Activated CD8-positive, alpha-beta memory T cell treated with anti-CD3 and anti-CD28 coated beads, Interleukin-2, amount 10 ng/mL, durations not matched to agents 7 days and 5 days (primary cell): ENCODE measurements at places on chromosomes 5 and 9. TPM values are rescaled to one million over a fixed set of nuclear protein-coding genes. Genes with fewer than 3 reads are reported as not detected.
A peak's percentile ranks its signal among the peaks of the same experiment; 100 is the strongest.

The F12 gene
- total RNA-seq, result 2.2 TPM

DNA sequence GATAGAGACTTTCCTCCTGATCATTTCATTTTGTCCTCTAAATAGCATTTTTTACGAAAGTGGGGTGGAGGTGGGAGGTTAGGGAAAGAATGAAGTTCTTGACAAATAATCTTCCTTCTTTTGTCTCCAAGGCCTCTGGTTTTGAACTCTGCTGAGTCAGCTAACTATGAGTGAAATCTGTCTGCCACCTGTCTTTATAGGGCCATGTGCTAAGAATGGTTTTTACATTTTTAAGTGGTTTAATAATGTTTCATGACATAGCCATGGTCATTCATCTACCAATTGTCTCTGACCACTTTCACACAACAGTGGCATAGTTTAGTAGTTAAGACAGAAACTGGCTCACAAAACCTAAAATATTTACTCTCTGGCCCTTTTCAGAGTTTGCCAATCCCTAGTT lies 7.6 kb downstream of the MAN2A1 start:
- H3K4me1 ChIP-seq, result peaks cover 51% of the 10 kb centered on the region
- H3K36me3 ChIP-seq, result peaks cover 34% of the 10 kb centered on the region
- H3K27me3 ChIP-seq, result no peaks in the 10 kb centered on the region
- no peak for DNase-seq
- H3K27ac ChIP-seq, result no peak overlapping the region

DNA sequence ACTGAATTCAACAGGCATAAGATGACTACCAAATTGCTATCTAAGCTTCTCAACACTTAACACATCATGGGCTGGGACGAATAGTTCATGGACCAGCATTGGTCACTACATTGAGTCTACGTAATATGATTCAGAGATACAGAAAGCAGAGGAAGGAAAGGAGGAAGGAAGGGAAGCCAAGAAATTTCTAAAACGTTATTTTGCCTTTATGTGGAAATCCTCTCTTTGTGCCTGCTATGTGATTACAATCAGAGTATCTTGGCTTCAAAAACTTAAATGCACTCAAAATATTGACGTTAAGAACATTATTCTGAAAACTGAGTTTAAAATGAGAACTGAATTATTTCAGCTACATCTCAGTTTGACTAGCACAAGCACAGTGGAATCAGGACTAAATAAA lies 88.1 kb upstream of the RETREG1 start:
- no peak overlapping the region for H3K27ac ChIP-seq
- H3K4me1 ChIP-seq, result no peaks in the 10 kb centered on the region
- no peaks in the 10 kb centered on the region for H3K36me3 ChIP-seq
- no peaks in the 10 kb centered on the region for H3K27me3 ChIP-seq

DNA sequence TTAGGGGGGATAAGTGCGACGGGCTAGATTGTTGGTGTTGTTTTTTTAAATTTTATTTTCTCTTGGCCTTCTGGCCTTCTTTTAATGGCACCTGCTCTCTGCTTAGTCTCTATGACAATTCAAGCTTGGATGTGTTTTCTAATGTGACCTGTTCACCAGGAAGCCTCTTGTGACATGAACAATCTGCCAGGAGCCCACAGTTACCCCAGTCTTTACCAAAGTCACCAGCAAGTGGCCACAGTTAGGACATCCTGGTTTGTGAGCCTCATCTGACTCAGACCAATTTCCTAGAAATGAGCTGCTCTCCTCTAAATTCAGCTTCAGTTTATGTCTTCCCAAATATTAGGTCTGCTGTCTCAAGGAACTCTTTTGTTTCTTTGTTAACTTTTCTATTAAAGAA lies 135.8 kb downstream of the TLE4 start:
- H3K27me3 ChIP-seq, result no peaks in the 10 kb centered on the region
- no peak overlapping the region for H3K4me3 ChIP-seq
- peak overlapping the region; percentile 41 for H3K27ac ChIP-seq
- DNase-seq, result peak; percentile 61

DNA sequence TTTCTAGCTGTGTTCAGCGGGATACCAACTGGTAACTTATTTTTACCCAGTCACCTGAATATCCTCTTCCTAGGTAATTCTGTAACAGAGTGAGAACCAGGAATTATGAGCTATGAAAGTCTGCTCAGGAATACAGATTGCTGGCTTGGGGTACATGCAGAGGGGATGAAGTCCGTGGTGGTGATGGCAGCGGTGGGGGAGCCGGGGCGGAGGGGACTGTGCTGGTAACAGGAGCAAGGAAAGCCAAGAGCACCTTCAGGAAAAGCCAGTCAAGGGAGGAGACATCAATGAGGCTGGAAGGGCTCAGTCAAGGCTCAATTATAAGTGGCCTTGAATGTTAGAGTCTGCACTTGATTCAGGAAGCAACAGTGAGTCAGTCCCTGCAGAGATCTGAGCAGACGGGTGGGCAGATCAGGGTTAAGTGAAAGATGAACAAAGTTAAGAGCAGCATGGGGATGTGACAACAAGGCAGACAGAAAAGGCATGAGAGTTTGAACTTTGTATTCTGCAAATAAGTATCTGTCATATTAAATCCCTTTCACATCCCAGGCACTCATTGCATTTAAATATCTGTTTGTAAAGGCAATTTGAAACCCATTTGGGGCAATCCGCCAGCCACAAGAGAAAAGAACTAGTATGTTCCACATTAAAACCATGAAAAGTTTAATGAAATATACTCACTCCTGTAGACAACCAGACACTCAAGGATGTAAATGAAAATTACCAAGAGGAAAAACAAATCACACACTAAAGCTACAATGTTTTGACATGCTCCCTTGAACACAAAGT lies 101.2 kb downstream of the TTC39B start:
- peaks cover 3% of the 10 kb centered on the region for H3K4me1 ChIP-seq
- peaks cover 33% of the 10 kb centered on the region for H3K36me3 ChIP-seq
- H3K27me3 ChIP-seq, result no peaks in the 10 kb centered on the region
- DNase-seq, result no peak
- no peak overlapping the region for H3K27ac ChIP-seq

DNA sequence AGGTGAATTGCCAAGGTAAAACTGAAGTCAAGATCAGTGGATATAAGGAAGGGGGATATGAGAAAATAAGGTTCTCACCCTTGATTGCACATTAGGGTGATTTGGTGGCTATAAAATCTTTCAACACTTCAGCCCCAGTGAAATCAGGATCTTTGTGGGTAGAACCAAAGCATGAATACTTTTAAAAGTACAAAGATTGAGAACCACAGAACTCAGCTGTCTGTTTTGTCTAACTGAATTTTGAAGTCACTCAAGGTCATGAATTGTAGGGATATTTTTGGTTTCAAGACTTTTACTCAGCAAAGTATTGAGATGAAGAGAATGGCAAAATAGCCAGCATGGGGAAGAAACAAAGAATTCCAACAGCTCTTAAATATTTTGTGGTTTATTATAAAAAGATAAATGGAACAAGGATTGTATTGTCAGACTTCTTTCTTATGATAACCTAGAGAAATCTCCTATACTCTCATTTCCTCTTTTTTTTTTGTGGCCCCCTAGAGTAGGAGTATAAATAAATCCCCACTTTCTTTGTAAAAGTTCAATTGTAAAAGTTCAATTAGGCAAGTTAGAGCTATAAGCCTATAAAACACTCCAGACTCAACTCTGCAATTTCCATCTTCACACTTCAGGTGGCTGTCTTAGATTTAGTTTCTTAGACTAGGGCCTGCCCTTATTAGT lies 272.9 kb downstream of the PDE4D start:
- H3K4me1 ChIP-seq, result no peaks in the 10 kb centered on the region
- H3K27me3 ChIP-seq, result peaks cover 9% of the 10 kb centered on the region
- no peak for DNase-seq
- H3K4me3 ChIP-seq, result no peak overlapping the region

DNA sequence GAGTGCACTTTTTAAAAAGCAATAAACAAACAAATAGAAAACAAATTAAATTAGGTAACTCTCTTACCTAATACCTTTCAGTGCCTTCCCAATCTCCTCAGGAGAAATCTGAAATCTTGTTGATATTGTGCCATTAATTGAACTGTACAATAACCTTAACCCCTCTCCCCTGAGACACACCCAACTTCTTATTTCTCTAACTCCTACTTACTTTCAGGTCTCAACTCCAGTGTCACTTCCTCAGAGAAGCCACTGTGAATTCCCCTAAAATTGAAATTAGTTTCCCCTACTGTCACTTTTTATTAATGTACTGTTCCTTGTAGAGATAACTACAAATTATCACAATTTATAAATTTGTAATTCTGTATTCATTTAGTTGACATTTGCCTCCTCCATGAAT lies 295.3 kb upstream of the TNC start:
- H3K4me1 ChIP-seq, result no peaks in the 10 kb centered on the region
- H3K27me3 ChIP-seq, result peaks cover 2% of the 10 kb centered on the region
- no peaks in the 10 kb centered on the region for H3K36me3 ChIP-seq

GRCh38 chr5:61991866-61992265 lies 314.1 kb upstream of the KIF2A start:
- H3K4me1 ChIP-seq, result no peaks in the 10 kb centered on the region
- H3K36me3 ChIP-seq, result no peaks in the 10 kb centered on the region
- no peaks in the 10 kb centered on the region for H3K27me3 ChIP-seq
- no peak overlapping the region for H3K27ac ChIP-seq

- peaks cover 91% of the 10 kb centered on the region for H3K27me3 ChIP-seq
- no peak for DNase-seq
- peaks cover 14% of the 10 kb centered on the region for H3K4me1 ChIP-seq
Measured at GRCh38 chr9:98944734-98945074, 997 bp downstream of the COL15A1 start.
